Dermis microvascular lymphatic vessel endothelial cell (primary cell): ENCODE measurements at places on chromosomes 4 and X. TPM values are rescaled to one million over a fixed set of nuclear protein-coding genes. Genes with fewer than 3 reads are reported as not detected.

The STS gene
- 4.9 and 7.8 TPM in 2 replicates for total RNA-seq

DNA sequence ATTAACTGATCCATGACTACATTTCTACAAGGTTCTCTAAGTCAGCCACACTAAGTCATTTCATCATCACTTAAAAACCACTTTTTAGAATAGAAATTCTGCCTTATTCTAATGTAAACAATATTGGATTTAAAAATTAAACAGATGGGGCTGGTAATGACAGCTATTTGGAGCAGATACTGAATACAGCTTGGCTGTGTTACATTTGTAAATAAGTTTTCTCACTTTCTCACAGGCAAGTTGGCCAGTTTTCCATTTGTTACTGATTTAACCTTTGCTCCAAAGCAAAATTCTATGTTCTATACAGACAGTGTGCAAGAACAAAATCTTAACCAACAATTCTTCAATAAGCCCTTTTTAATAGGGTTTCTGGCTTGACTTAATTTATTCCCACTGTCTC is 370.7 kb downstream of the GRIA2 start:
- no peak for DNase-seq

DNA sequence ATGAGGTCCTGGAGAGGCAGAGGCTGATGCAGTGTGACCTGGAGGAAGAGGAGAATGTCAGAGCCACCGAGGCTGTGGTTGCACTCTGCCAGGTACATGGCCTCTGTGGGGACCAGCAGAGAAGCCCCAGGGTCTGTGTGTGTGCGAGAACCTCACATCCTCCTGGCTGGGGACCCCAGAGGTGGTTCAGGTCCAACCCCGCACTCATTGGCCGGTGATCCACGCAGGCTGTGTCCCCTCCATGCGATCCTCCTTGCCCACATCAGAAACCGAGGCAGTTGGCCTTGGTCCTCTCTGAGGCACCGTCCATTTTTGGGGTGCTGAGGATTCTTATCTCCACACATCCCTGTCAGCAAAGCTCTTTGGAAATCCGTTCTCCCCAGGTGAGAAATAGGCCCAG is 45.3 kb downstream of the EVC start:
- DNase-seq, result no peak

The BST1 gene
- 35.6 and 88.1 TPM in 2 replicates for total RNA-seq

The CABS1 gene
- total RNA-seq, result not detected in 2 replicates

- DNase-seq, result no peak
Measured at GRCh38 chr4:142435599-142436235, 410.4 kb downstream of the INPP4B start.

- no peak for DNase-seq
Measured at GRCh38 chrX:124736553-124737270, 390.3 kb downstream of the SH2D1A start.

The PLAC8 gene
- total RNA-seq, result 0.25 and 0.39 TPM in 2 replicates

DNA sequence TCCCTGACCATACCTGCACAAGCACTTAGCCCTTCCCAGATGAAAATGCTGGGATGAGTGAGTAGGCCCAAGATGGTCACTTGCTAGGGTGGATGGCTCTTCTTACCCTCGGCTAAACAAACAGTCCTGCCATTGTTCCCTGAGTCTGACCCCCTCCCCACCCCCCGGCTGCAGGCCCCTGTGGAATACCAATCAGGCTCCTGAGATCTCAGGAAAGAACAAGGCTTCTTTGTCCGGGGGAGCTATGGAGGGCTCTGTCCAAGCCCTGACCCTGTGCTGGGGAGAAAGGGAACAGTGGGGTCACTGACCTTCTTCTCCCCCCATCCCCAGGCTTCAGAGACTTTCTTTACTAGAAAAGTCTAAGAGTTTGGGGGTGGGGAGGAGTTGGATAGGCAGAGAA is 6.0 kb downstream of the PLP1 start:
- DNase-seq, result no peak

- peak; percentile 32 for DNase-seq
Measured at GRCh38 chr4:149113804-149114430, 671.7 kb upstream of the NR3C2 start.

The ITGB1BP2 gene
- total RNA-seq, result 0.38 and 0.64 TPM in 2 replicates

- DNase-seq, result no peak
Measured at GRCh38 chrX:51837451-51837850, 56.0 kb upstream of the MAGED1 start.

GRCh38 chr4:123435246-123436113 is 38.9 kb downstream of the SPRY1 start:
- DNase-seq, result no peak

GRCh38 chrX:148874636-148875246 is 374.3 kb downstream of the AFF2 start:
- no peak for DNase-seq

The DIPK2B gene
- total RNA-seq, result 57.9 and 86.7 TPM in 2 replicates

GRCh38 chr4:158656439-158656838 is 15.2 kb downstream of the C4orf46 start:
- DNase-seq, result no peak
